CD4-positive, alpha-beta T cell treated with Interleukin-17A for 1 hour (primary cell): ENCODE measurements at places on chromosomes 3 and 15.

DNA sequence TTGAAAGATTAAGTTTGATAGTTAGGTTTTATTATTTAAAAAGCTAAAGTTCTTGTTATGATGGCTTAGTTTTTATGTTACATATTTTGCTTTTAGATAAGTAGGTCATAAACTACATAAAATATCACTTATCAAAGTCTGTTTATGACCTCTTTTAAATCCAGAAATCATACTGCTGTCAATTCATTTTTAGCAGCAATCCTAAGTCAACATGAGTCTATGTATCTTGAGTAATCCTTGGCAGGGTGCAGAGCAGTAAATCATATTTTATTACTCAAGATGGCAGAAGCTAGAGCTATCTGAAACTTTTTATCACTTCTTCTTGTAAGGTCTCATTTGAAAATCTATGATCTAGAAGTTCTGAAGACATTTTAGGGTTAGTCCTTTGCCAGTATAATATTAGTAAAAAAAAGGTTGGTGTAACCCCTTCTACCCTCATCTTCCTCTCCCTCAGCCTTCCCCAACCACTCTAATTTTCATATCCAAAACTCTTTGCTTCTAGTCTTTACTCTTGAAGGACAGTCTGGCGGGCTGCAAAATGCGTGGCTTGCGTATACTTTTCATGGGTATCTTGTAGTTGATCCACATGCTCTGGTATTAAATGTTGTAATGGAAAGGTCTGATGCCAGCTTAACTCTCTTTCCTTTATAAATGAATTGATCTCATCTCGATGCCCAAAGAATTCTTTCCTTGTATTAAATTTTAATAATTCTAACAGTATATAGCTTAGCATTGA lies 134.0 kb upstream of the THRB start:
- DNase-seq = no peak

- DNase-seq = no peak
These were observed 19.6 kb downstream of the HACL1 start for GRCh38 chr3:15581471-15582394.

- DNase-seq = no peak
These were observed 184.7 kb downstream of the PLCH1 start for GRCh38 chr3:155560135-155560534.

GRCh38 chr3:111910806-111911205 lies 51.7 kb downstream of the PHLDB2 start:
- DNase-seq = no peak

DNA sequence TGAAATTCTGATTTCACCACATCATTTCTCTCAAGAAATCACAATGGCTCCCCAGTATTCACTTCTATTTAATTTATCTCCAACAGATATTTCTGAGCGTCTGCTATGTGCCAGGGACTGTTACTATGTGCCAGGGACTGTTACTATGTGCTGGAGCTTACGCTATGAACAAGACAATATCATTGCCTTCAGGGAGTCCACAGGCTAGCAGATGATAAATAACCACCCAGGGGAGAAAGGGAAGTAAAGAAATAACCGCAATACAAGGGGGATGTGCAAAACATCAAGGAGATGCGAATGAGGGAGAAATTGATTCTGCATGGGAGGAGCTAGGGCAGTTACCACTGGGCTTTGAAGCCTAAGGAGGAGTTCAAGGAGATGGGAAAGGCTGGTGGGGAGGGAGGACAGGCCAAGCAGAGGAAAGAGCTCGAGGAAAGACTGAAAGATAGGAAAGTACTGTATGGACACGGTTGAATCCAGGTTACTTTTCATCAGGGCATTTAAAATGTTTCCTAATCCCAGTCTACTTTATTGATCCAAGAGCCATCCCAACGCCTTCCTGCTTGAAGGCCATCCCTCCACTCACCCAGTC lies 2.5 kb downstream of the THSD4 start:
- DNase-seq = no peak

DNA sequence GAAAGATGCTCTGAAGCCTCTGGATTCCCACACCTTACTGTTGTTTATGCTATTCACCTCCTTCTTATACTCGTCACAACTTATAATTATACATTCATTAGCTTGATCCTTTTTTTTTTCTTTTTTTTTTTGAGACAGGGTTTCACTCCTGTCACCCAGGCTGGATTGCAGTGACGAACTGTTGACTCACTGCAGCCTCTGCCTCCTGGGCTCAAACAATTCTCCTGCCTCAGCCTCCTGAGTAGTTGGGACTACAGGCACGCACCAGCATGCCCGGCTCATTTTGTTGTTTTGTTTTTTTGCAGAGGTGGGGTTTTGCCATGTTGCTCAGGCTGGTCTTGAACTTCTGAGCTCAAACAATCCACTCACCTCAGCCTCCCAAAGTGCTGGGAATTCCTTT lies 143.6 kb downstream of the PLCL2 start:
- no peak for DNase-seq

DNA sequence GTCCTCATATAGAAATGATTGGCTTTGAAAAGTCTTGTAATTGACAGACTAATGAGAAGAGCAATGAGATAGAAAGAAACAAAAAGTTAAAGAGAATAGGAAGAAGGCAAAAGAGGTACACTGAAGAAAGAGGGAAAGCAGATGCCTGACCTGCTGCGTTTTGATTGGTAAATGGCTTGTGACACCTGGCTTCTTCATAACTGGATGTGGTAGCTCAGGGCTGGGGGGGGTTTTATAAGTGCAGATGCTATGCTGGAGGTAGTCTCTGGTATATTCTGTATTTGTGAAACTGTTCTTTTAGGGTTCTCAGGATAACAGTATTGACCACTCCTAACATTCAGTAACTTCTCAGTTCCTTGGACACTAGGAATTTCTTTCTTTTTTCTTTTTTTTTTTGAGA lies 1.4 kb downstream of the STARD9 start:
- DNase-seq = no peak

- DNase-seq = no peak
These were observed 52.4 kb upstream of the CHST2 start for GRCh38 chr3:143067201-143067600.

DNA sequence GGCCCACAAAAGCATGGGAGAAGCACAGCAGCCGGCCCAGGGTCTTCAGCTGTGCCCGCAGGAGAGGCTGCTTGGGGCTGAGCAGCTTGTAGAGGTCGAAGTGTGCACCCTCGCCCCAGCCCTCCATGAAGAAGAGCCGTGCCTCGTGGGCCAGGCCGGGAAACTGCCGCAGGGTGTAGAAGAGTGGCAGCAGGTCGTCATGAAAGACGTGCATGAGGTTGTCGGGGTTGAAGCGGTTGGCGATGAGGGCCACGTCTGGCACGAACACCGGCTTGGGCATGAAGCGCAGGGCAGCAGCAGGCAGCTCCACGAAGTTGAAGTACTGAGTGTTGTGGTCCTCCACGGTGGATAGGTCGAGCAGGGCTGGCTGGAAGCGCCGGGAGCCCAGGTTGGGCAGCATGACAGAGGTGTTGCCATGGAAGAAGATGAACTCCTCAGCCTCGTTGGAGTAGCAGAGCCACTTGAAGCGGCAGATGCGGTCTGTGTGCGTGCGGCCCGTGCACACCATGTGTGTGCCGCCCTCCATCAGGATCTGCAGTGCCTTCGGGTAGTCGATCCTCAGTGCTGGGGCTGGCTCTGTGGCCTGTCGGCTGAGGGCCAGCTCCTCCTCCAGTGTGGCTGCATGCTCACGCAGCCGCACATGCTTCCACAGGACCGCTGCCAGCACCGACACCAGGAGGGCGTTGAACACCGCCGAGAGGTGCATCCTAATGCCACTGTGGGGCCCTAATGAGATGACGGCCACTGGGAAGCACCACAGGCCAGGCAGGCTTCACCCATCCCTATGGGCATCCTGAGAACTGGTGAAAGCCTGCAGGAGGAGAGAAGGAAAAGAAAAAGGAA lies 24.9 kb downstream of the POMGNT2 start:
- DNase-seq = no peak

DNA sequence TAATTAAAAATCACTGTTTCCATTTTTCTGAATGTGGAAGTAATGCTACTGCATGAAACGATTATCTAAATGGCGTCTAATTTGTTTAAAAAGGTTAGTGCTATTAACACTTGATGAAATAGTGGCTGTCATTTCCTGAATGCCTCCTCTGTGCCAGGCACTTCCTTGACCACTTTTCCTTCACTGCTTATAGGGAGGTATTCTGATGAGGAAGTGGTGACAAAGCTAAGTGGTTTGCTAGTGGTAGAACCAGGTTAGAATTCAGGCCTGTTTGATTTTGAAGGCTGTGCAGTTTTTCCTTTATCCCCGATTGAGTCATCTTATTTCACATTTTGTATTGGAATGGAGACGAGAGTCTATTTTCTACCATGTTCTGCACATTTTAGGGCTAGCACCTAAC lies 119.0 kb downstream of the USP13 start:
- DNase-seq = no peak

- DNase-seq = no peak
These were observed 239.1 kb downstream of the MCTP2 start for GRCh38 chr15:94470492-94470891.

GRCh38 chr15:68427366-68427765 lies 4.6 kb downstream of the ITGA11 start:
- DNase-seq = no peak

GRCh38 chr3:162978136-162978535 lies 1481.5 kb downstream of the OTOL1 start:
- DNase-seq = no peak

DNA sequence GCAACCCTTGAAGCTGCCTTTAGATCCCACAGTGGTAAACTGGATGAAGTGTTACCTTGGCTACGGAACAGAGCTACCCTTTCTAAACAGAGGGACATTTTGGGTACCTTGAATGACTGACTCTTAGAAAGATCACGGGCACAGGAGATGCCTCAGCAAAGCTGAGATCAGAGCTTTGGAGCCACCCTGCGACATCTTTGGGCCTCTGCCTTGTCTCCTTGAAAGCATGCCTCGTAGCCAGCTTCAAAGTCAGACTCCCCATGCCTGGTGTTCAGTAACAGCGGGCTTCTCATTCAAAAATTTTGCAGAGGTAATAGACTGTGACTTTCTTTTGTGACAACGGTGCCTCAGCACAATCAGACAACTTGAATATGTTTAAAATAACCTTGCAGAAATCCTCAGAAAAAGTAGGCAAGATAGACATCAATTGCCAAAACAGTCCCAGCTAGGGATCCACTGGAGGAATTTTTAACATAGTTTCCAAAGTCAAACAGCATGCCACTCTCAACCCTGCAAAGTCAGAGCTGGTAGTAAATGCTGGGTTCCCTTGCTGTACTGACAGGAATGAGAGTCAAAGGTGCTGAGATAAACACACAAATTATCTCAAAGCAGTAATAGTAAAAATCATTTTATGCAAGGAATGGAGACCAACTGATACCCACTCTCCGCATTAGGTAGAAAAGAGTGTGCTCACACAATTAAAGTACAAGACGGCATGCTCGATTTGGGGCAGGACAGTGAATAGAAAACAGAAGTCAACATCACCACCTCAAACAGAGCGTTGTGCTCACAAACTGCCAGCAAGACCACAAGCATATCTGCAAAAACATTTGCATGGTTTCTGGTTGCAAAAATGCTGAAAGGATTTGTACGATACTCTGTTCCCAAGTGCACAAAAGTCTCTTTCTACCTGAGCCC lies 82.1 kb downstream of the MYO1E start:
- no peak for DNase-seq

GRCh38 chr15:64635499-64636495 lies 139.6 kb downstream of the RBPMS2 start:
- DNase-seq = no peak

- DNase-seq = no peak
These were observed 168.9 kb downstream of the XXYLT1 start for GRCh38 chr3:195101927-195102608.

DNA sequence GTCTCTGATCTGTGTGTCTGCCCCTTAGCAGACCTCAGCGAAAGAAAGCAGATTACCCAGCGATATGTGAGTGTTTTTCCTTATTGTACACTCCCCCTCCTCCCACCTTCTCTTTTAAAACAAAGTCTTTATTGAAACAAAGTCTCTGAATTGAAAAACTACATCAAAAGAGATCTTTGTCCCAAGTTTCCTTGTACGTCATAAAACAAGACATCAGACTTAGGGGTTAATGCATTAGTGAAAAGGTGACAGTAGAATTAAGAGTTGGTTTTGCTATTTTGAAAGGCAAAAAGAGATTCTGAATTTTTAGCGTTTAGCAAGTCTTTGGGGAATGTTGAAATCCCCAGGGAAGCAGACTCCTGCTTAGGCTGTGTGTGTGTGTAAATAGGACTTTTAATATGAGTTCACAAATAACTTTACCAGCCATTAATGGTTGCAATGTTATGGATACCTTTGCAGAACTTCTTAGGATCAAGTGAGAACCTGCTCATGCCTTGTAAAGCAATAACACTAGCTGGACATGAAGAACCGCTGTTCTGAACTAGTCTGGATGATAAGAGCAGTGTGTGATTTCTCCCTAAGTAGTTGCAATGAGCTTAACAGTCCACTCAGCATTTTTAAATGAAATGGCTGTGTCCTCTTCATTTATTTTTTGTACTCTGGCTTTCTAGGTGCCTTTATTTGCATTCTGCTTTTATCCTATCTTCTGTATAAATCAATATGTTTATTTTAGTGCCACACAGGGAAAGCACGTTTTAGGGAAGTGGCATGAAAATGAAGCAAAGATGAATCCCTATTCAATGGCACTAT lies 136.6 kb downstream of the MCTP2 start:
- DNase-seq = no peak
